ENCODE measurements at places on chromosomes 3 and 15.

DNA sequence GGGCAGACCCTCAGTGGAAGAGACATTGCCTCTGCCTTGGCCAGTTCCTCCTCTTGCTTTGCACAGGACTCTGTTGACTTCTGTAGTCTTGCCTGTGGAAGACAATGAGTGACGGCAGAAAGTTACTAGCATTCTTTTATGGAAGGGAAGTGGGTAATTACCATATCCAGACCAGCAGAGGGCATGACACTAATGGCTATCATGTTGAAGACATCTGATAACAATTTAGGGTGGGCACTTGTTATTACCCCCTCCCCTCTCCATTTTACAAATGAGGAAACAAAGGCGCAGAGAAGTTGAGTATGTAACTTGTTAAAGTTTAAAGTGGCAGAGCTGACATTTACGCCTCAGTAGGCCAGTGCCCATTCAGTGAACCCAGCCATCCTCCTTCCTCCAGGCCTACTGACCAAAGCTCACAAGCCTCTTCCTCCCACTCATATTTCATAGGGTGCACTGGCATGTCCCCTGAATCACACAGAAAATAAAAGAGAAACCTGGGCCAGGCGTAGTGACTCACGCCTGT is 48.2 kb upstream of the FMN1 start:
- no peak for DNase-seq

- DNase-seq, result no peak
Measured at GRCh38 chr3:177440456-177441104, 243.3 kb upstream of the TBL1XR1 start.

DNA sequence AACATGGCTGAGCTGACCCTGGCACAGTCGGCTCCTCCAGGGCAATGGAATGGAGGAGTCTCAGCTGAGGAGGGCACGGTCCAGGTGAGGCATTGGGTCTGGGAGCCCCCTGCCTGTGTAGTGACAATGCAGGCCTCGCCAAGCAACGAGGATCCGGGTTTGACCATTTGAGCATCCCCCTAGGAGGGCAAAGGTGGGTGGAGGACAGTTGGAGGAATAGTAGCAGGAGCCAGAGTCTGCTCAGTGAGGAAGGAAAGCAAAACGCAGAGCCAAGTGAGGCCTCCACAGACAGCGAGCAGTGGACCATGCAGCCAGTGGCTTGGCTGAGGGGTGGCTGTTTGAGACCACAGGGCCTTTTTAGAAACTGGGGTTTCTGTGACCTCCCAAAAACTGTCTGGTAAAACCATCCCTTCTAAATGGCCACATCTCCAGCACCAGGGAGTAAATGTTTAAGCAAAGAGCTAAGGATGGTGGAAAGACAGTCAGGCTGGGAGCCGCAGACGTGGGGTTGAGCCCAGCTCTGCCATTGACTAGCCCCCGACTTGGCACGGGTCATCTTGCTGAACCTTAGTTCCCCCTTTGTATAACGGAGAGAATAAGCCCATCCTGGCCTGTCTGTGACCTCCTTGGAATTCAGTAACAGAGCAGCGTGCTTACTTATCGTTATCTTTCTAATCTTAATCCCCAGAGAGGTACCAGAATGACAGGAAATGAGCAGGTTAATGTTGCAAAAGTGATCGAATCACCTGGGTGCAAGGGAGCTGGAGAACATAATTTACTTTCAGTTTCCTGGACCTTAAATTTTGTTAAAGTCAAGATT is 46.8 kb downstream of the CMTM6 start:
- no peak for DNase-seq

DNA sequence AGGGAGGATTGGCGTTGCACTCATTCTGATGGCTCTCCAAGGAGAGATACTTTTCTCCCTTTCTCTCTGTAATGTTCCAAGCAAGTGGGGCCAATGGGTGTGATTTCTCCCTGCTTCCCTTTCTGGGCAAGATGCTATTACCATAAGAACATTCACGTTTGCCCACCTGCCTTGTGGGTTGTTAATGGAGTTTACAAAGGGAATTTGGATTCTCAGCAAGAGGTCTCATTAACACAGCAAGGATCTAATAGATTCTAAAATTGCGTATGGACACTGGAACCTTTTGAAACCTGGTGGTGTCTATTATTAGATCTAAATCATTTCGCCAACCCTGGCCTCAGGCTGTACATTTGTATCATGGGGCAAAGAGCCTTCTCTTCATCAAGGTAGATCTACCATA is 74.1 kb downstream of the SLCO3A1 start:
- DNase-seq, result no peak

- DNase-seq, result no peak
Measured at GRCh38 chr15:98689431-98689861, 41.1 kb downstream of the IGF1R start.

DNA sequence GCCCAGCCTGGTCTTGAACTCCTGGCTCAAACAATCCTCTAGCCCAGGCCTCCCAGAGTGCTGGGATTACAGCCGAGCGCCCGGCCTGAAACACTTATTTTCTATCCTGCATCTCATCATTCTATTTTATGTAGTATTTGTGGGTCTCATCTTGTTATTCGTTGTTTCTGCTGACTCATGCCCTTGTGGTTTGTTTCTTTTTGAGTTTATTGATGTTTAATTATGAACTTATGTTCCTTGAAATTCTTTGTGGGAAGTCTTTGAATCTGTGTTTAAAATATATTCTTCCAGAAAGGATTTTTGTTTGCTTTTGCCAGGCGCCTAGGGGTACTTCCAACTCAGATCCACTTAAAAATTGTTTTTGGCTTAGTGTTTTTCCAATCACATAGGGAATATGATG is 78.3 kb upstream of the C15orf39 start:
- DNase-seq, result no peak

GRCh38 chr15:61256231-61256630 is 27.1 kb upstream of the RORA start:
- DNase-seq, result no peak

- no peak for DNase-seq
Measured at GRCh38 chr3:179151474-179151873, 3.3 kb downstream of the PIK3CA start.

GRCh38 chr3:14804835-14805780 is 13.7 kb upstream of the FGD5 start:
- no peak for DNase-seq

GRCh38 chr3:188527389-188527788 is 373.4 kb downstream of the LPP start:
- no peak for DNase-seq

GRCh38 chr15:67501177-67501835 is 19.6 kb upstream of the C15orf61 start:
- DNase-seq, result no peak

DNA sequence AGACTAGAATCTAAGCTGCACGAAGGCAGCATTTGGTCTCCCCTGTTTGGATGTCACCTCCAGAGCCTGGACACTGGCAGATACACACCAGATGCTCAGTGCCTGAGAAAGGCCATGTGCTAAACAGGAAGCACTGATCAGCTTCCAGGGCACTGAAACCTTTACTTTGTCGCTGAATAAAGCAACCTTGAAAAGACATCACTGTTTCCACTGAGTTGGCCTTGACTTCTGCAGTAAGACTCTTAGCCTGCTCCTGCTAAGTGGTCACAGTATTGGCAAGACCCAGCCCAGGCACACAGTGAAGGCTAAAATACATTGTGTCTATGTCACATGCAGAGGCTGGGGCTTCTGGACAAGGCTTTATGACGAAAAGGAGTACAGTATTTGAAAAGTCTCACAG is 104.3 kb upstream of the ICE2 start:
- no peak for DNase-seq

- no peak for DNase-seq
Measured at GRCh38 chr3:5707794-5708193, 520.3 kb downstream of the EDEM1 start.

DNA sequence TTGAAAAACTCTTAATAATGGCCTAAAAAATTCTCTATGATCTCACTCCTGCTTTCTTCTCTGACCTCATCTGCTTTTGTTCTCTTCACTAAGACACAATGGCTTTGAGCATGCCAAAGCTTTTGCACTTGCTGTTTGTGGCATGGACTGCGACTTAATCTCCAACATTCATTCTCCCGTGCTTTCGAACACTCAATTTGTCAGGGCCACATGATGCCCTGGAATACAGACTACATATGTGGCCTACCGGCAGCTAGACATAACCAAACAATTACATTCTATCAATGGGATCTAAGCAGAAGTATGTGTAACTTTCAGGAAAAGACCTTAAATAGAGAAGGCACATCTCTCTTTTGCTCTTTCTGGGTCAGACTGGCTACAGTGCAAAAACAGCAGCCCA is 506.5 kb downstream of the MAGI1 start:
- DNase-seq, result no peak

GRCh38 chr3:106811376-106811775 is 565.9 kb upstream of the CCDC54 start:
- DNase-seq, result no peak

Data from CD4-positive, alpha-beta T cell treated with Interleukin-15 for 1 hour (primary cell).